NCI-H1436 treated with DMSO at 0.1 percent for 48 hours (cell line): ENCODE measurements at places on chromosomes 4 and X.

- no peak for DNase-seq
Measured at GRCh38 chrX:45862801-45863200, 662.1 kb upstream of the DIPK2B start.

GRCh38 chrX:10569946-10570345, 50.4 kb downstream of the MID1 start:
- DNase-seq, result no peak

DNA sequence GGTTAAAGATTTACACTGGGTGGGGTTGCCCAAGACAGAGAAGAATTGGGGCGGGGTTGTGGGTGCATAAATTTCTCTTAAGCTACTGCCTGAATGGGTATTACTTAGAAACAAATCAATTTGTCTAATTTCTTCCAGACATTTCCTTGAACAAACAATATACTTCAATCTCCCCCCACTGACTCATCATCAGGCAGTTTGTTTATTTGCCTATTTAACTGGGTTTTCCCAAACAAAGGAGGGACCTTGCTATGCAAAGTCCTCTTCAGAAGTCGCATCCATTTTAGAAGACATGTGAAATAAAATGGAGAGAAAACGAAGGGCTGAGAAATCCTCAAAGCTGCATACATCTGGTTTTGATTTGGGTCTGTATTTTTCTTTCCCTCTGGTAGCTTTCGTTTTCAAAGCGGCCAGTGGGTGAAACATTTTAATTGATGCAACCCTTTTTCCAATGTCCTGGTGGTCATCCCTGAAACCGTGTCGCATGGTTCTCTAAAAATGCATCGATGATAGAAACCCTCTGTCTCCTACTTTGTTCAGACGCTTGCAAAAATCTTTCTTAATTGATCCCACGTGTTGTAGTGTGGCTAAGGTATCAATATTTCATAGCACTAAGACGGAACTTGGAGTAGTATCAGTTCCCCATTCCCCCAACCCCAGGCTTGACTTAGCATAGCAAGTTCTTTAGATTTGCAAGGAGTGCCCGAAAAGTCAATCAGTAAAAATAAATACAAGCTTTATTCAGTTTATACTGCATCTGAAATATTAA, 115.1 kb upstream of the MXRA5 start:
- no peak for DNase-seq

GRCh38 chrX:119900976-119901375, 5.3 kb downstream of the AKAP14 start:
- no peak for DNase-seq

- DNase-seq, result no peak
Measured at GRCh38 chrX:31837445-31838049, 765.7 kb upstream of the FTHL17 start.

DNA sequence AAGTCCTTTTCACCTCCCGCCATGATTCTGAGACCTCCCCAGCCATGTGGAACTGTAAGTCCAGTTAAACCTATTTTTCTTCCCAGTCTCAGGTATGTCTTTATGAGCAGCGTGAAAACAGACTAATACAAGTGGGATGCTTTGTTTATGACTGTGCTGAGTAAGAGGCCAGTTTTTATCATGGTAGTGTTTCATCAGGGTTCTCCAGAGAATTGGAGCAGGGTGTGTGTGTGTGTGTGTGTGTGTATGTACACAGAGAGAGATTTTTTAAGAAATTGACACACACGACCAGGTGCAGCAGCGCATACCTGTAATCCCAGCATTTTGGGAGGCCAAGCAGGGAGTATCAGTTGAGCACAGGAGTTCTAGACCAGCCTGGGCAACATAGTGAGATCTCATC, 34.6 kb upstream of the SLC2A9 start:
- no peak for DNase-seq

GRCh38 chr4:110823251-110823650, 200.4 kb upstream of the PITX2 start:
- DNase-seq, result no peak
